Stomach (tissue), 19 donors: ENCODE measurements at places on chromosomes 2 and 18.

GRCh38 chr2:163046615-163047014 lies 208.0 kb upstream of the KCNH7 start:
- no peak for DNase-seq

- no peak for DNase-seq
These were observed 11.1 kb upstream of the CUL3 start for GRCh38 chr2:224596289-224596688.

GRCh38 chr2:216516730-216517350 lies 18.2 kb downstream of the RPL37A start:
- DNase-seq, result no peak

GRCh38 chr2:170770008-170770605 lies at the start of gene ERICH2:
ERICH2 (plus strand) TSS chr2:170770378; CDS start chr2:170770682, 304 bp downstream.
- peak; percentile 59 for DNase-seq

DNA sequence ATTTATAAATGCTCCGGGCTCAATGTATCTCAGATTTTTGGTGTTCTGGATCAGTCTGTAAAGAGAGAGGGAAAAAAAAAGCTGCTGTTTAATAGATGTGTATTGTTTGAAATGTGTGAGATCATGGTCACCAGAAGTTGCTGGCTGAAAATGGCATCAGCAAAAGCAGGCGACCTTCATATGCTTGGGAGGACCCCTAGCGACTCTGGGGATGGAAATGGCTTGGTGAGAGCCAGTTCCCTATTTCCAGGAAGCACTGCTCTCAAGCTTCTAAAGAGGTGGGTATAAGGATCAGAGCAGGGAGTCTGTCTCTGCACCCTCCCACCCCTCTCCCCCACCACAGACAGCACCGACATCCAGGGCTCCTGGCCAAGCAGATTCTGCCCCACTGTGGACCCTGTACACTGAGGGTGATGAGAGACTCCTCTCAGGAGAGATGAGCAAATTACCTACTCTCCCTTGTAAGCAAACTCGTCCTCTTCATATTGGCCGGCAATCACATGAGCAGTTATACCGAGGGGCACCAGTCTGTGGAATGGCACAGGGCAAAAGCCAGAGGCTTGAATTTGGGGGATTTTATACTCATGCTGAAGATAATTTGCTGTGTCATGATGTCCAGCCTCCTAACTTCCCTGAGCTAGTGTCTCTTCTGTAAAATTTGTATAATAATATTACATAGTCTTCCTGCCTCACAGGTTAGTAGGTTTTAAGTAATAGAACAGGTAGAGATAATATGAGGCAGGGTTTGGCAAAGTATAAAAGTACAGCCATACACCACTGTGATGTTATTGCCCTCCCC lies 29.6 kb downstream of the LHCGR start:
- no peak for DNase-seq

GRCh38 chr2:156400706-156401678 lies 35.2 kb upstream of the GPD2 start:
- DNase-seq, result peak; percentile 75

GRCh38 chr2:28052691-28053090 lies 162.2 kb downstream of the BABAM2 start:
- DNase-seq, result no peak

DNA sequence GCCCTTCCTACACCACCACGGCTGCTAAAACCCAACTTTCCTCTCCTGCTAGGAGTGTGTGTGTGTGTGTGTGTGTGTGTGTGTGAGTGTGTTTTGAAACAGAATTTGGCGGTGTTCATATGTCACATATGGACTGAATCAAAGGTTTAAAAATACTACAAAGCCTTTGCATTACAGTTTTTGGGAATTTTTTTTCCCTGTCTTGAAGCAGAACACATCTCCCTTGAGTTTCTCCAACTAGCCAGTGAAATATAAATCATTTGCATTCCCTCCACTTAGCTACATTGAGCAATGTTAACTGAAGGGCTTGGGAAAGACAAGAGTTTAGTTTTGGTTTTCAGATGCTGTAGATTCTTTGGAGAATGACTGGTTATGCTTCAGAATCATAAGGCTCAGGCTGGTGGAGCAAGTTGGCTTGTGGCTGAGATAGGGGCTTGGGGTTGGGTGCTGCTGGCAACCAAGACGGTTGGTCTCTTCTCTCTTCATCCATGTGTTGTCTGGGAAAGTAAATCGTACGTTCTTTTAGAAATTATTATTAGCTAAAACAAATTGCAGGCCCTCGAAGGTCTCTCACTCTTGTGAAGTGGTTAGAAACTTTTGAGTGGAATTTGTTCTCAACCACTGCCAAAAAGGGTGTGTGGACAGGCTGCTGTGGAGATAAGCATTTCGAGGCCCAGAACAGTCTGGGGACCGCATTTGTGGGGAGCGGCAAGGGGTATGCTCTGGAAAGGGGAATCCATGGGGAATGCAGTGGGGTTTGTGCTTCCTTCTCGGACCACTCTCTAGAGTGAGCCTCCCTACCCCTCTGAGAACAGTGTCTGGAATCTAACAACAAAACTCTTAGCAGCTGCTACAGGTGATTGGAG lies 1.4 kb downstream of the NRP2 start:
- peak; percentile 66 for DNase-seq

GRCh38 chr2:15970701-15971100 lies 30.4 kb downstream of the MYCN start:
- no peak for DNase-seq

GRCh38 chr2:20682167-20682920 lies 15.4 kb downstream of the GDF7 start:
- no peak for DNase-seq

- no peak for DNase-seq
These were observed 20.8 kb downstream of the EIF2AK3 start for GRCh38 chr2:88606371-88607030.

GRCh38 chr2:168819050-168819715 lies 16.7 kb downstream of the NOSTRIN start:
- no peak for DNase-seq

DNA sequence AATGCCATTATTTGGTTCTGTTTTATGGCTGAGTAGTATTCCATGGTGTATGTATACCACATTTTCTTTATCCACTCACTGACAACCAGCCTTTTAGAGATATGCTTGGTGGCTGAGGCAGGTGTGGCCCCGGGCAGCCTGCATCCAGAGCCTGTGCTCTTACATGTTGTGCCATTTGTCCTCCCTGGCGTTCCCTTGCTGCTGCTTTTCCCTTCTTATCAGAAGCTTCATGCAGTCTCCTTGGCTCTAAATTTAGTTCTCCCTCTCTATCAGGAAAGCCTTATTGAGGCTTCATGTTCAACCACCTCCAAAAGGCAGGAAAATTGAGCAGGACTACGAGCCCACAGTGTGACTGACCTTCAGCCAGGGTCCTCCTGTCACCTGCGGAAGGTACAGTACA lies 131.7 kb upstream of the ITGA6 start:
- no peak for DNase-seq

DNA sequence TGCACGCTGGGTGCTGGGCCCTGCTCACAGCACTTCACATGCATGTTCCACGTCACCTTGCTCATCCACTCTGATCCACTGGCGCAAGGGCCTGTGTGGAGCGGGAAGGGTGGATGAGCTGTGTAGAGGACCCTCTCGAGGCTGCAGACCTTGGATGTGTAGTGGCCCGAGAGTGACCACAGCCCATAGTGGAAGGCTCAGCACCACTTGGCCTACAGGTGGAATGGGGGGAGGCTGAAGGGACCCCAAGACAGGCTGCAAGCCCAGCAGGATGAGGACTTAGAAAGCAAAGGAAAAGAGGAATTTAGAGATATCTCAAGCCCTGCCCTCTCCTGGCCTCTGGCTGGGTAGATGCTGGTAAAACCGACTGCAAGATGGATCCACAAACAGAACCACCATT lies 175.9 kb upstream of the COPS8 start:
- no peak for DNase-seq

DNA sequence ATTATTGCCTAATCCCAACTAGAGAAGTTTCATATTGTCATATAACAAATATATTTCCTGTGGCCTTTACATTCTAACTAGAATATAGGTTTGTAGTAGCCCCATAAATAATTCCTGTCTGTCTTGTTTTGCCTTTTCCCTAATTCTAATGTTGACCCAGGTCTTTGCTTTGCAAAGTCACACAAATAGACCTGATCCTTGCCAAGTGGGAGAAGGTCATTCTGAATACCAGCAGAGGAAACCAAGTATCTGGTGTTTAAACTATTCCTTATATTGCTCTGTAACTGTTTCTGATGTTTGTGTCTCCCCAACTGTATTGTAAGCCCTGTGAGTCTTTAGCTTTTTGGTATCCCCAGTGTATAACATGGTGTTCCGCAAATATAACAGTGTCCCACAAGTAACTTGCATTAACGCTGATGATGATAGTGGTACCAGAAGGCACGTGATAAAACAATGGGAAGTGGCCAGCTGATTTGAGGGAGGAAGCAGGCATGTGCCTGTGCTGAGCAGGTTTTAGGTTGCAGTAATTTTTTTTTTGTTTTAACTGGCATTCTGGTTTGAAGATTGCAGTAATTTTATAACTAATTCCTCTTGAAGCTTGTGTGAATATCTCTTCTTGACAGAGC lies 11.1 kb downstream of the HADHB start:
- peak; percentile 28 for DNase-seq

DNA sequence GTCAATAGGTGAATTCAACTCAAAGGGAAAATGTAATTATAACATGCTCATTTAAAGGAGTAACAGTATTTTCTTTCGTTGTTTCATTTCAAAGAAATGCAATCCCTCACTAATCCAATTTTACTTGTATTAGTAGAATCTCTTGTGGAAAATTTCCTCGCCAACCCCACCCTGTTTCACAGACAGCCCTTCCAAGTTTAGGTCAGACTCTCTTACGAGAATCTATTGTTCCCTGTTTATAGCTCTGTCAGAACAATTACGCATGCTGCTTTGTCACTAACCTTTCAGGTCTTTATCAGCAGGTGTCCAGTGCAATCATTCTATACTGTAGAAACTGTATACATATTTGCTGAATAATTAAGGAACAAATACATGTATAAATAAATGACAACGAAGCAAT lies 657.8 kb upstream of the LINC00305 start:
- DNase-seq, result no peak

GRCh38 chr2:126978333-126978732 lies 79.6 kb downstream of the TEX51 start:
- no peak for DNase-seq

DNA sequence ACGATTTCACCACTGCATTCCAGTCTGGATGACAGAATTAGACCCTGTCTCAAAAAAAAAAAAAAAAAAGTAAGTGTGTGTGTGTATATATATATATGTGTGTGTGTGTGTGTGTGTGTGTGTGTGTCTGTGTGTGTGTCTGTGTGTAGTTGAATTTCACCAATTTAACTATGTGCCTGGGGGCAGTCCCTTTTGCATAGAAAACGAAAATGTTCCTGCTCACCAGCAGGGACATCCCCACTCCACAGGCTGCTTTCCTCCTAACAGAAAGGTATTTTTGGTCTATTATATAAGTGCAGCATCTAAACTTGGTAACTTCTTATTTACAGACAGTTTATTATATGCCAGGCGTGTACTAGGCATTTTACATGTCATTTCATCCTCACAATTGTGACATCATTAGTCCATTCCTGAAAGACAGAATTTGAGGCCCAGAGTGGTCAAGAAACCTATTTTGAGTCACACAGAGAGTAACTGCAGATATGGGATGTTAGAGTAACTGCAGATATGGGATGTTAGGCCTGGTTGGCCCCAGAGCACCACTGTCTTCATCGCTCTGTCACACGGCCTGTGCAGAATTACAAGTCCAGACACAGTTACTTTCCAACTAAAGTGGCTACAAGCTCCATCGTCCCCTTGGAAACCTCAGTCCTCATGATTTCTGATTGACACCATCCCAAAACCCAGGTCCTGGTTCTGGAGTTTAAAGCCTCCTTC lies 9.3 kb upstream of the TTL start:
- DNase-seq, result no peak

- no peak for DNase-seq
These were observed 598 bp upstream of the SNRNP200 start for GRCh38 chr2:96305979-96306308.

DNA sequence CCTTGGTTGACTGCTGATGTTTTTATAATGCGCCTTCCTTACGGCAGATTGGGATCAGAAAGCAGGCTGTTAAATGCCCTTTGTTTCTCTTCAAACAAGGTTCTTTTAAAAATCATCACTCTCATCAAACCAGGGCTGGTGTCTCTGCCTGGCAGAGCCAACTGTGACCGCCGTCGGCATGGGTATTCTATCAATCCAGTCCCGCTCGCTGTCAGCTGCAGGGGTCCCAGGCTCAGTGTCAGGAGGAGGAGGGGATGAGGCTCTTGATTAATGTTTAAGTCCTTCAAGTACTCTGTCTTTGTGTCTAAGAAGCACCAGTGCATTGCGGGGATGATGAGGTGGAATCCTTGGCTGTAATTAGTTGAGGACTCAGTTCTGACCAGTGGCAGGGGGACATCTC lies 348.1 kb downstream of the RNF144A start:
- no peak for DNase-seq

DNA sequence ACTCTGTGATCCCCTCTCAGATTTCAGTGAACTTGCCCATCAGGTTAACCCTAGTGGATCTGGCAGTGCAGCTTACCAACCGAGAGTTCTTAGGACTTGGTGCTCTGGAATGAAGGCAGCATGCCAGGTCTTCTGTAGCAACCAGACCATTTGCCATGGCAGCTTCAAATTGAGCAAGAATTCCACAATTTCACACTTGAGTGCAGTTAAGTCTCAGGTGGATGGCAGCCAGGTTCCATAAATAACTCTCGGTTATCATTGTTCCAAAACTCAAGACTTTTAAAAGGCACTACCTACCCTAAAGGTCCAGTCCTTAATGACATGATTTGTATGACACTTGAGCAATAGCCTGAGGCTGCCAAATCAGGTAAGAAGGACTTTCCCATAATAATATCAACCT lies 48.1 kb downstream of the GALNT3 start:
- no peak for DNase-seq

DNA sequence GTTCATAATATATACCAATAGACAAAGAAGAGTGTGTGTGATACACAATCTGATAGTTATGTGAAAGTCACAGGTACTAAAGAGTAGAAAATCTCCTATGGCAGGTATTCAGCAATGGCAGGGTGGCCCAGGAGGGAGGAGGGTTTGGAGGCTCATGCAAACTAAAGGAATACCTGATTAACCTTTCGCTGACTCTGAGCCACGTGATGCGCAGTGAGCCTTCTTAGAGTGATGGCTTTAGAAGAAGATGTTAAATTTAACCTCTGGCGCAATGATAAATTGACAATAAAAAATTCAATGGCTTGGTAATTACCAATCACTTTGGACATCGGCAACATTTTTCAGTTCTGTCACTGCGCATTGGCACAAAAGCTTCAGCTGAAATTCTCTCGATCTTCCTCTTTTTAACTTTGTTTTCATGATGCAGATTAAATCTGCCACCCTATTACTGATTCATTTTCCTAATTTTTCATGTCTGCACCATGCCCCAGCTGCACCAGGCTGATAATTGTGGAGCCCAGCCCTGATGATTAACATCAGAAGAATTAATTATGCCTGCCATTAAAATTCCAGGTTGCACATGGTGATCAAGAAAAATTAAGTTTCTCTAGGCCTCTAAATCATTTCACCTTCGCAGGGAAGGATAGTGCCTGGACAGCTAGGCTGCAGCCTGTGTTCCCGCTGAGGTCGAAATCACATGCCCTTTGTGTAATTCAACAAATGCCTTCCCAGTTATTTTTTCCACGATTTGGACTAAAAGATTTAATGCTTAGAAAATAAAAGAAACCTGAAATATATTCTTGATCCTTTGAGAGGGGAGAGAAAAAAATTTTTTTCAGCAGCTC lies 250.6 kb upstream of the HNRNPA3 start:
- no peak for DNase-seq
